Esophagus squamous epithelium (tissue), 5 donors: ENCODE measurements at places on chromosomes 6 and 20. TPM values are rescaled to one million over a fixed set of nuclear protein-coding genes. Genes with fewer than 3 reads are reported as not detected.

DNA sequence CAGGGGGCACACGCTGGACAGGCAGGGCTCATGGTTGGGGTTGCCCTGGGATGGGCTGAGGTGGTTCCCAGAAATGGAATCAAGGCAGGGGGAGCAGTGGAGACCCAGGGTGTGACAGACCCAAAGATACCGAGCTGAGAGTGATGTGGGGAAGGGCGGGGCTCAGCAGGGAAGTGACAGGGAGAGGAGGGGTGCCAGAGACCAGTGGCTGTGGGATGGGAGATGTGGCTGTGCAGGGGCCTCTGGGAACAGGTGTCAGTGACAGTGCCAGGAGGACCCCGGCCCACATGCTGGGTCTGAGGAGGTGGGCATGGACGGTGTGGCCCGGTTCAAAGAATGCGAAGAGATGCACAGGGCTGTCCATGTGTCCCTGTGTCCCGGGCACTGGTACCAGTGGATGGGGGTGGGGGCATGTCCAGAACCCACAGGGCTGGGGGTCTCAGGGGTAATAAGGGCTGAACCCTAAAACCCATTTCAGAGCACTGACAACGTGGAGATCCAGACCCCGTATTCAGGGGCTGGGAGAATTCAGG is 1.0 kb downstream of the CABLES2 start:
- DNase-seq = no peak

DNA sequence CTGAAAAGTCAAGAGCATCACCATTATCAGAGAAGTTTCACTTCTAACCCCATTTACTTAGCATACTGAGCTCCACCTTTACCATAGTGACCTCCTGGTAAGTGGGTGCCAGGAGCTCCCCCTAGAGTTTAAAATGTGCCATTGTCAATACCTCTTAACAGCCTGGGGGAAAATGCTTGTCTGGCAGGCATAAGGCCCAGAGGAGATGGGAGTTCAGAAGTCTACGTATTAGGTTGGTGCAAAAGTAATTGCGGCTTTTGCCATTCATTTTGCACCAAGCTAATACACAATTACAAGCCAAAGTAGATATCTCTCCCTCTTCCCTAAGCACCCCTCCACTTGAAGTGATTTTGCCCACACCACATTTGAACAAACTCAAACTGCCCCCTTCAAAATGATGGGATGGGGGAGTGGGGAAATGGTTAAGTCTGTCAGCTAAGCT is 919.0 kb downstream of the KIF16B start:
- no peak for DNase-seq

DNA sequence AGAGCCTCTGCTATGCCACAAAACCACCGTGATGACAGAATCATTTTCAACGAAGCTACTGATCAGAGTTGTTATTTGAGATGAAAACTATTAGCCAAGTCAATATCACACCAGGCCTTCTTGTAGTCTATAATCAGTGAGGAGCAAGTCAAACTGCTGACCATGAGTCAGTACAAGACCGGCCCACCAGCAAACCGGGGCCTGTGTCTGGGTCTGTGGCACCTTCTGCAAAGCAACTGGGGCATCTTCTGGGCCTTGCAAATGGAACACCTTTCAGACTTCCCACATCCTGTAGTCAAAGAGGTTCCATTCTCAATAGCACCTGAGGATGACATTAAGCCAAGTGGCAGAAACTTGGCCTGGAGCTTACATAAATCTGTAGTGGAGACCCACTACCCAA is 38.5 kb downstream of the CPXM1 start:
- no peak for DNase-seq

DNA sequence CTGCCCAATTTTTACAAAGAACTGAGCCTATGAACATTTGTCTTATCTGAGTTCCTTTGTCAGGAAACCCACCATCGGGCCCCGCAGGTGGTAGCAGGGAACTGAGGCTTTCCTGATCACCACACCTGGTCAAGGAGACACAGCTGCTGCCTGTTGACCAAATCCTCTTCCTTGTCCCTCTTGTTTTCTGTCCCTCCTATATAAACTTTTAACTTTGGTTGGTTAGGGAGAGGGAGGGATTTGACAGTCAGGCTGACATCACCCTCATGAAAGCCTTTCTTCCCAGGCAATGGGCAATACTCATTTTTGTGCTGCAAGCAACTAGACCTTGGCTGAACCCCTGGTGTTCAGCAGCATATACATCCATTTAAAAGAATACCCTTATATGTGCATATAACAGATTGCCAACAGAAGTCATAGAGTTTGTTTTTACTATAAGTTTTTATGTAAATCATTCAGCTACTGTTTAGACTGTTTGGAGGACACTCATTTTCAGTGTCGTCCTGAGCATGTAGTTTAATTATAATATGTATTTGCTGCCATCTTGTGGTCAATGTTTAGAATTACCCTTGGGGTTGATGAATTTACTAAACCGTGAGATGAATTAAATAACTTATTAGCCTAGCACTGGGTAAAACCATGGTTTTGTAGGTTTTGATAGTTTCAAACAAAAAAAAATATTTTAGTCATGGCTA is 17.0 kb downstream of the CRISP1 start:
- no peak for DNase-seq

GRCh38 chr6:40532349-40533000 is 54.7 kb downstream of the LRFN2 start:
- no peak for DNase-seq

DNA sequence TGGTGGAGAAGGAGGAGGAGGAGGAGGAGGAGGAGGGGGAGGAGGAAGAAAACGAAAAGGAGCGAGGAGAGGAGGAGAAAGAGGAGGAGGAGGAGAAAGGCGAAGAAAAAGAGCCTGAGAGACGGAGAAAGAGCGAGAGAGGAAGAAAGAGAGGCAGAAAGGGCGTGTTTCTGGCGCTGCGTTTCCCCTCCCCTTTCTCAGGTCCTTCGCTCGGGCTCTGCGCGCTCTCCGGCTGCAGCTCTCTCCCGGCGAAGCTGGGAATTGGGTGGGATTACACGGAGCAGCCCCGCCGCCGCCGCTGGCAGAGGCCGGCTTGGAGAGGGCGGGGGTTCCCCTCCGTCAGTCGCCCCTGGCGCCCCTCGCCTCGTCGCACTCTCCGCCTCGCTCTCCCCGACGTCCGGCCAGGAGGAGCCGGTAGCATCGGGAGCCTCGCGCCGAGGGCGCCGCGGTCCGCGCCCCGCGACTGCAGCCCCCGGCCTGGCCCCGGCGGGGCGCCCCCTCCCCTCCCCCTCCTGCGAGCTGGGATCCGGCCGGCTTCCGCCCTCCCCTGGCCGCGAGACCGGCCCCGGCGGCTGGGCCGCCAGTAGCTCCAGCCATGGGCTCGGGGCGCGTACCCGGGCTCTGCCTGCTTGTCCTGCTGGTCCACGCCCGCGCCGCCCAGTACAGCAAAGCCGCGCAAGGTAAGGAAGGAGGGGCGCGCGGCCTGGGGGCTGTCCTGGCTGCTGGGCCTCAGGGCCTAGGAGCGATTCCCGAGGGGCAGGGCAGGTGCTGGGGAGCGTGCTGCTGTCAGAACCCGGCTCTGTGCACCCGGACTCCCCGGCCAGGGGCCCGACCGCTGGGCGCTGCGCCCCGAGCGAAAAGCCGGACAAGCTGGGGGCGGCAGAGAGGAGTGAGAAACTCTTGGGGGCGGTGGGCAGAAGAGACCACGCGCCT is at the start of gene SCUBE3:
Gene SCUBE3, plus strand, starts transcription at position 133 of the 933 bp plus-strand sequence. Its CDS starts 463 bp downstream, at position 596.
- no peak for DNase-seq

Gene SLPI
- 983 TPM for total RNA-seq

Gene CCM2L
- 1.9 TPM for total RNA-seq
